NCI-H2081 (cell line): ENCODE measurements at places on chromosomes 16 and 17.

DNA sequence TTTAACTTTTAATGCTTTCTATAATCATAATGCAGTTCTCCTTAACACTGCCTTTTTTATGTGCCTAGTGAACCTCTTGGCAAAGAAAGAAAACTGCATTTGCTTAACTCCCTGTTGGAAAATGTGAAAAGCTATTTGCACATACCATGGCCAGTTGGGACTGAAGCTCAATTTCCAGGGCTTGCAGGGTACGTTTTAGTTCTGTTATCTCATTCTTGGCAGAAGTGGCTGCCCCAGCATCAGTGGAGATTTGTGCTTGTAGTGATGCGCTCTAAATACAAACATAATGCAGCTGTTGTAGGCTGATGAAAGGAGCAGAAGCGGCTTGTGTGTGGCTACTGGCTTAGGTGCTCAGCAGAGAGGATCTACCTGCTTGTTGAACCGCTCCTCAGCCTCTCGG, 3.7 kb downstream of the KRT24 start:
- DNase-seq, result no peak

- DNase-seq, result no peak
Observed at GRCh38 chr16:86768228-86768791, 190.0 kb downstream of the FOXL1 start.

DNA sequence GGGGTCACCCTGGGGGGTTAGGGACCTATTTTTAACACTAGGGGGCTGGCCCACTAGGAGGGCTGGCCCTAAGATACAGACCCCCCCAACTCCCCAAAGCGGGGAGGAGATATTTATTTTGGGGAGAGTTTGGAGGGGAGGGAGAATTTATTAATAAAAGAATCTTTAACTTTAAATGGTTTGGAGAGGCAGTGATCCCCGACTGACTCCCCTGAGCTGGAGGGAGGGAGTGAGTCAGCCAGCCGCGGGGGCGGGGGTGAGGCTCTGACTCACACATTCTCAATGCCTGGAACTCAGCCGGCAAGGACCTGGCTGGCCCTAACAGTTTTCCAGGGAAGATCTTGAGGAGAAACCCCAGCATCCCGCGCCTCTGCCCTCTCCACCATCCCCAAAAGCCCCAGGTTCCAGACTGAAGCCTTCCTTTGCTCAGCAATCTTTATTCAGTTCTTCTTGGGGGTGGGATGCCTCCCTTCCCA, 1.5 kb downstream of the HCFC1R1 start:
- no peak for DNase-seq

DNA sequence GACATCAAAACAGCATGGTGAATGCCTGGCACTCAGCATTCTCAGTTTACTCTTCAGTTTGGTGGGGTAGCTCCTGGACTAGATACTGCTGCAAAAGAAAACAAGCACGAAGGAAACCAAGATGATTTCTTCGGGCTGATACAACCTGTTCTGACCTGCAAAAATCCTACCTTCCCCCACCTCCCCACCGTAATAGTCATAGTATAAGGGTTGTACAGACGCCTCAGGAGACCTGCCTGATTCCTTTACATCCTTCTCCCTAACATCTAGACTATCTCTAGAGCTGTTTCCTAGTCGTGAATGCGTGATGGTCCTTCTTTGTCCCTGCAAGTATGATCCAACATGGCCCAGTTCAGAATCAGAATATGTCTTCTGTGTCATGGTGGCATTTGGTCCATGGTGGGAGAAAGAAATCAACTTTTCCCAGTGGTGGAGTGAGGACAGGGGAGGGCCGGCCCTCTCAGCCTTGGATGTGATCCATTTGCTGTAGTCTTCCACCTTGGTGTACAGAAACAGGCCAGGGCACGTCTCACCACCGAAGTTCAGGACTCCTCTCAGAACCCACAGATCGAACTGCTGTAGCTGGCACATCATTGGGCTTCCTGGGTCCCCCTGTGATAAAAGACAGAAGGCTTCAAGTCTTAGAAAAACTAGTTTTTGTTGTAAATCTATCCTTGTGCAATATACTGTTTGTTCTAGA, 14.5 kb downstream of the PRSS54 start:
- no peak for DNase-seq

- DNase-seq, result no peak
Observed at GRCh38 chr17:56298846-56299245, 145.6 kb downstream of the ANKFN1 start.

- DNase-seq, result no peak
Observed at GRCh38 chr17:79294459-79295071, 219.9 kb downstream of the ENGASE start.

DNA sequence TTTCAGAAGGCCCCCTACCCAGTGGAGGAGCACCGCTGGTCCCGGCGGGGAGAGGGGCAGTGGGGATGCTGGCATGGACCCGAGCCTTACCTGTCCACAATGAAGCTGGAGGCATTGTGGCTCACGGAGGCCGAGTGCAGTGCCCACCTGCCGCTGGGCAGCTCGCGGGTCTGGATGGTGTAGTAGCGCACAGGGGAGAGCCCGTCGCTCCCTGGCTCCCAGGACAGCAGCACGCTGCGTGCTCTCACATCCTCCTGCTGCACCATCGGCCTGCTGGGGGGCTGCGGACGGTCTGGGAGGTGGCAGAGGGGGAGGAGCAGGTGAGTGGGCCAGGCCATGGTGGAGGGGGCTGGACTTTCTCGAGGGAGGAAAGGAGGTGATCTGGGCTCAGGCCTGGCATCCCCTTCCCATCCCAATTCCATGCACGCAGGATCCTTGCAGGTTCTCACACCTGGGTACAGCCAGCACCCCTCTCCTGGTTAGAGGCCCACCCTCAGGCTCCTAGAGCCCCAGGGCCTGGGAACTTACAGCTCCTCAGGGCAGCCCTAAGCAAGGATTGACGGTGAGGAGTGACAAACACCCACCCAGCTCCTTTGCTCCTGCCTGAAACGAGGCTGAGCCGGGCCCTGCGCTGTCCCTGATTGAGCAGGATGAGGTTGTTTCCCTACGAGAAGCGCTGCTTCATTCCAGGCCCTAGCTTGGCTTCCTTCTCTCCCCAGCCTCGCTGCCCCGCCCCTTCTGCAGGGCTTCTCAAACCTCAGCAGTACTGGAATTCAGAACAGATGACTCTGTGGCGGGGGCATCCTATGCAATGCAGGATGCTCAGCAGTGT, 76.2 kb upstream of the CDC42EP4 start:
- no peak for DNase-seq

- no peak for DNase-seq
Observed at GRCh38 chr16:66299349-66299748, 67.1 kb upstream of the CDH5 start.

DNA sequence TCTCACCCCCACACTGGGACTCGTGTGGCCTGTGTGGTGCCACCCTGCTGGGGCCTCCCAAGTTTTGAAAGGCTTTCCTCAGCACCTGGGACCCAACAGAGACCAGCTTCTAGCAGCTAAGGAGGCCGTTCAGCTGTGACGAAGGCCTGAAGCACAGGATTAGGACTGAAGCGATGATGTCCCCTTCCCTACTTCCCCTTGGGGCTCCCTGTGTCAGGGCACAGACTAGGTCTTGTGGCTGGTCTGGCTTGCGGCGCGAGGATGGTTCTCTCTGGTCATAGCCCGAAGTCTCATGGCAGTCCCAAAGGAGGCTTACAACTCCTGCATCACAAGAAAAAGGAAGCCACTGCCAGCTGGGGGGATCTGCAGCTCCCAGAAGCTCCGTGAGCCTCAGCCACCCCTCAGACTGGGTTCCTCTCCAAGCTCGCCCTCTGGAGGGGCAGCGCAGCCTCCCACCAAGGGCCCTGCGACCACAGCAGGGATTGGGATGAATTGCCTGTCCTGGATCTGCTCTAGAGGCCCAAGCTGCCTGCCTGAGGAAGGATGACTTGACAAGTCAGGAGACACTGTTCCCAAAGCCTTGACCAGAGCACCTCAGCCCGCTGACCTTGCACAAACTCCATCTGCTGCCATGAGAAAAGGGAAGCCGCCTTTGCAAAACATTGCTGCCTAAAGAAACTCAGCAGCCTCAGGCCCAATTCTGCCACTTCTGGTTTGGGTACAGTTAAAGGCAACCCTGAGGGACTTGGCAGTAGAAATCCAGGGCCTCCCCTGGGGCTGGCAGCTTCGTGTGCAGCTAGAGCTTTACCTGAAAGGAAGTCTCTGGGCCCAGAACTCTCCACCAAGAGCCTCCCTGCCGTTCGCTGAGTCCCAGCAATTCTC, 27.4 kb downstream of the STH start:
- no peak for DNase-seq

- no peak for DNase-seq
Observed at GRCh38 chr16:17162560-17162959, 308.2 kb downstream of the XYLT1 start.

- no peak for DNase-seq
Observed at GRCh38 chr17:39774047-39774446, 36.3 kb downstream of the GRB7 start.

DNA sequence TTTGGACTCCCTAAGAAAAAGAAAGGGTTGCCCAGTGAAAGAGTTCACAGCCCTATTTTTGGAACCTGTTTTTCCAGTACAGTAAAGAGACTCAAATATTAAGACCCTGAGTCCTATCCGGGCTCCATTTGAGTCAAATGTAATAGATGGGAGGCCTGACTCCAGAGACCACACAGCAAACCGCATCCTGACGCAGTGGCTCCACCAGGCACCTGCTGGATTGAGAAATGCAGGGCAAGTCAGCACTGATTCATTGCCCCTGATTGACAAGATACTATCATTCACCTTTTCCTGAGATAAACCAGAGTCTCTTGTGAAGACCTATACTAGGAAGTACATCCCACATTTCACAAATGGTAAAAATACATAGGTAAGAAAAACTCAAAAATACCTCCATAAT, 715.7 kb upstream of the SOX9 start:
- DNase-seq, result no peak

GRCh38 chr17:4409659-4410058, 24.1 kb upstream of the SPNS3 start:
- no peak for DNase-seq

- DNase-seq, result no peak
Observed at GRCh38 chr16:84467256-84467655, 37.2 kb downstream of the MEAK7 start.

GRCh38 chr17:18862011-18862410, 4.1 kb downstream of the PRPSAP2 start:
- DNase-seq, result no peak

- peak; percentile 46 for DNase-seq
Observed at GRCh38 chr17:44602390-44602789, 45.1 kb downstream of the FZD2 start.

DNA sequence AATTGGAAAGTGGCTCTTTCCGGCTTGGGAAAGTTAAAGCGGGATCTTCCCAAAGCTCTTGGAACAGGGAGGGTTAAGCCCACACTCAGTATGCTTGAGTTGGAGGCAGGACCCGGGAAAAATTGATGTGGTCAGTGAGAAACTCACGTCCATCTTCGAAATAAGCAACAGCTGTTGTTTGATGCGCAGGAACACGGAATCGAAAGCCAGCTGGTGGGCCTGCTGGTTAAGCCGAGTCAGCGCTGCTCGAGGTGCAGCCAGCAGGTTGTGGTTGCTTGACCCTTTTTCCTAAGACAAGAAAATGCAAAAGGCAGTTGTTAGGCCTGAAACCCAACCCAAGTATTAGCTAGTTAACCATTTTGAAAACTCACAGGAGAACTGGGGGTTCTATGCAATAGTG, 49.4 kb downstream of the COG7 start:
- no peak for DNase-seq

DNA sequence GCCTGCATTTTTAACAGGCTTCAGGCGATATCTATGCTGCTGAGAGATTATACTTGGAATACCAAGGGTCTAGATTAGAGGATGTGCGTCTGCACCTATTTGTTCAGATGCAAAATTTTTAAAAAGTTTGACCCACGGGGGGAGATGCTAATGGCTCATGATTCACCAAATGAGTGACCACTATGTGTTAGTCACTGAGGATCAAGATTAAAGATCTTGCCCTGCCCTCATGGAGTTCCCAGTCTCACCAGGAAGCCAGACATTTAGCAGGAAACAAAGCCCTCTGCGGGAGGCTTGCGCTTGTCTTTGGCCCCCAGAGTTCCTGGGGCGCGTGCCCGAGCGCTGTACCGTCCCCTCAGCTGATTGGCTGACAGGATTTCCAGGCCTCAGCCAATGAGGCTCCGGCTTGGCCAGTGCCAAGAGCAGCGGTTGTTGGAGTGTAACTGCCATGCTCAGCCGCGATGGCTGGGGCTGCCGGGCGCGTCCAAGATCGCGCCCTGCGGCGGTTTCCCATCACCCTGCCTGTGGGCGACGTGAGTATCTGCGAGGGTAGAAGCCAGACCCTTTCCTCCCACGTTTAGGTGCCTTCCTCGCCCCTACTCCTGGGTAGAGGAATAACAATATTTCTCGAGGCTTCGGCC, 4.5 kb upstream of the DDX19B start:
- DNase-seq, result no peak

DNA sequence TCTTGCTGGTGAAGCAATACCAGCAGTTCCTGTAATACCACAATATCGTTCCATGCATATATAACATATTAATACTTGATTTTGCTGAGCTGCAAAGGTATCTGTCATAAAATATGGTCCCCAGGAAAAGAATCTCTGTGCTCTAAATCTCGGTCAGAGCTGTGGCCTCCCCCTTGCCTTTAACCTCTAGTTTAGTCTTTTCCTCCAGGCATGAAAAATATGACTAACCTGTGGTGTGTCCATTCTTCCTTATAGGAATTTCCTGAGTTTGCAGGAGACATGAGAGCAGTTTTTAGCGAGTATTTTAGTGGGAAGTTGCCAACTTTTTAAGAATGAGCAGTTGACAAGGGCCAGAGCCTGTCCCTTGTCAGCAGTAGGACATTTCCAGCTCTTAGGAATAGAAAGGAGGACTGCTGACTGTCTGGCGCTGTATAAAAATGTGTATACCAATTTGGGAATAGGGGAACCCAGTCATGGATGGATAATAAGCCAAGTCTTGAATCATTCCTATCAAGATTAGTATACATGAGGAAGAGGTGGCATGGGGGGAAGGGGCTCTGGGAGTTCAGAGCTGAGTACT, 8.7 kb downstream of the ATXN1L start:
- DNase-seq, result no peak

DNA sequence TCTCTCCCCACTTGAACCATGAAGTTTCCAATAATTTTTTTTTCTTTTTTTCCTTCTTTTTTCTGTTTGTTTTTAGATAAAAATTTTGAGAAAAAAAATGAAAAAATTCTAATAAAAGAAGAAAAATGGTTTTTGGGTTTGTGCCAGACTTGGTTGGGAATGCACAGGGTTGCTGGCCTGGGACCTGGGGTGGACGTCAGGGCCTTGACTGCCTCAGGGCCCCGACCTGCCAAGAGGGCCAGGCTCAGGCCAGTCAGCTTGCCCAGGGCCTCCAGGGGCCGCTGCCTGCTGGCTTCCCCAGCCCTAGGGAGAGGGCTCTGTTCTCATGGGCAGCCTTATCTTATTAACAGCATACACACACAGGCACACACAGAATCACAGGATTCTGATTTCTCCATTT, 6.5 kb downstream of the TBX6 start:
- DNase-seq, result no peak

- DNase-seq, result no peak
Observed at GRCh38 chr17:11144358-11145233, 96.4 kb upstream of the SHISA6 start.
